ENCODE measurements at places on chromosomes 4 and X.

GRCh38 chrX:17488036-17488435 is 113.0 kb downstream of the NHS start:
- H3K4me3 ChIP-seq = no peak overlapping the region
- peaks cover 11% of the 10 kb centered on the region for H3K4me1 ChIP-seq
- no peaks in the 10 kb centered on the region for H3K27me3 ChIP-seq
- H3K36me3 ChIP-seq = peaks cover 6% of the 10 kb centered on the region
- no peak for DNase-seq
- no peak overlapping the region for H3K27ac ChIP-seq

DNA sequence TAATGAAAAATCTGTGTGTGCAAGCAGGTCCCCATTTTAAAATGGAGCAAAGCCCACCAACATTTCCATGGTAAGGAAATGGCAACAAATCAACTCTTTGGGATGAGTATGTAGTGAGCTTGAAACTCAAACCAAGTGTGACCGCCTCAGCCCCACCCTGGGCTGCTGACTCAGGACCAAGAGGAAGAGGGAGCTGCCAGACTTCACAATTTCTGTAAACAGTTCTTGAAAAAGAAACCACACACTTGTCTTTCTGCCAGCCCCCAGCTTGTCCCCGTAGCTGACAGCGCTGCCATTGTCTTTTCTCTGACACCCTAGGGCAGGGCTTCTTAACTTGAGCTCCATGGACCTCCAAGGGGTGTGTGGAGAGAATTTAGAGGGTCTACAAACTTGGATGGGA is 10.3 kb downstream of the RTL5 start:
- H3K27me3 ChIP-seq = peaks cover 27% of the 10 kb centered on the region
- peaks cover 13% of the 10 kb centered on the region for H3K4me1 ChIP-seq
- H3K27ac ChIP-seq = no peak overlapping the region
- no peaks in the 10 kb centered on the region for H3K36me3 ChIP-seq

GRCh38 chr4:159227984-159228383 is 125.1 kb downstream of the RAPGEF2 start:
- peak overlapping the region; percentile 82 for H3K27ac ChIP-seq
- peaks cover 4% of the 10 kb centered on the region for H3K27me3 ChIP-seq
- peaks cover 7% of the 10 kb centered on the region for H3K36me3 ChIP-seq
- peaks cover 61% of the 10 kb centered on the region for H3K4me1 ChIP-seq
- peak; percentile 52 for DNase-seq

GRCh38 chr4:85929961-85930665 is 429.7 kb downstream of the MAPK10 start:
- H3K27ac ChIP-seq = peak overlapping the region; percentile 21
- peaks cover 73% of the 10 kb centered on the region for H3K4me1 ChIP-seq
- H3K4me3 ChIP-seq = peak overlapping the region; percentile 23
- H3K36me3 ChIP-seq = no peaks in the 10 kb centered on the region
- no peaks in the 10 kb centered on the region for H3K27me3 ChIP-seq

- no peaks in the 10 kb centered on the region for H3K27me3 ChIP-seq
- H3K36me3 ChIP-seq = no peaks in the 10 kb centered on the region
- H3K4me1 ChIP-seq = peaks cover 14% of the 10 kb centered on the region
- DNase-seq = peak; percentile 7
- peak overlapping the region; percentile 54 for H3K4me3 ChIP-seq
Measured at GRCh38 chr4:149409555-149409962, 406.1 kb downstream of the IQCM start.

DNA sequence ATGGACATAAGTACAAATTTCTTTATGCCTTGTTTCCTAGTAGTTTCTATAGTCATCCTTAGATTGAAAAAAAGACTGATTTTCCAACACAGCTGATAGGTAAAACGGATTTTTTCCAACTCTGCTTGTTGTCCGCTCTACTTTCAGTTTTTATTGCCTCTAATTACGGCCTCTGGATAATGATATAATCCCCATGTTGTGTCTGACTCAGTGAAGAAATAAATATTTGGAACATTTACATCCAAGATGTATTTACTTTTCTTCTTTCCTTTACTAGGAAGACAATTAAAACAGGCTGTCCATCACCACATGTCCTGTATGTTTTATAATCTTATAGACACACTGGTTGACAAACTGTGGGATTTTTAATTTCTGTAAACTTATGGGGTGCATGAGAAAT is 6.8 kb upstream of the CXCL3 start:
- peaks cover 54% of the 10 kb centered on the region for H3K4me1 ChIP-seq
- H3K27me3 ChIP-seq = no peaks in the 10 kb centered on the region
- H3K36me3 ChIP-seq = peaks cover 19% of the 10 kb centered on the region
- no peak for DNase-seq
- peak overlapping the region; percentile 69 for H3K27ac ChIP-seq

DNA sequence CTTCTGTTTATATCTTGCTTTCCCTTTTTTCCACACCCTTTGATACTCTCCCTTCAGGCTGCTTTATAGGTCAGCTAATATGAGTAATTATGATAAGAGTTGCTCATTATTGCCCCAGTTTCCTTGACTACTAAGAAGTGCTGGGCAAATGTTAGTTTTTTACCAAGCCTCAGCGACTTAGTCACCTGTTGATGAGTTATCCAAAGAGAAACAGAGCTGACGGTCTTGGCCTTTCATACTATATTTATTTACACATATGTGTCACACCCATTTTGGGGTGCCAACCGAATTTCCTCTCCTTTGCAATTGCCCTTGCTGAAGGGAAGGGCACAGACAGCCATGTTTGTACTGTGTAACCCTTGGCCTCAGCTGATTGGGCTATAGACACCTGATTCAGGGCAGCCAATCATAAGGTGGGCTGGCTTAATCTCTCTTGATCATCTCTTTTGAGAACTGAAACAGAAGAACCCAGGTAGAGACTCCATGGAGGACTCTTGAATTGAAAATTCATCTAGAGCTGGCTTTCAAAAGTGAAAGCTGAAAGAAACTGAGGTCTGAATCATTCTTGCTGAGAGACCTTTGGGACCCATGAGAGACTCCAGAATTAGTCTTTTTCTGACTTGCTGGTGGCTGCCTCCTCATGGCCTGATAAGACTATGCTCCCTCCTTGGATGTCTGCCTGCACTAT is 111.7 kb upstream of the RPS6KA3 start:
- no peak overlapping the region for H3K27ac ChIP-seq
- H3K4me1 ChIP-seq = peaks cover 14% of the 10 kb centered on the region
- H3K36me3 ChIP-seq = no peaks in the 10 kb centered on the region
- DNase-seq = peak; percentile 4

- DNase-seq = no peak
- no peaks in the 10 kb centered on the region for H3K27me3 ChIP-seq
- no peaks in the 10 kb centered on the region for H3K36me3 ChIP-seq
- H3K4me1 ChIP-seq = peaks cover 4% of the 10 kb centered on the region
- H3K27ac ChIP-seq = no peak overlapping the region
Measured at GRCh38 chr4:42417550-42417949, 20.3 kb downstream of the SHISA3 start.

GRCh38 chr4:19615086-19615689 is 636.5 kb upstream of the SLIT2 start:
- H3K4me3 ChIP-seq = no peak overlapping the region
- DNase-seq = no peak
- H3K27me3 ChIP-seq = no peaks in the 10 kb centered on the region
- H3K27ac ChIP-seq = no peak overlapping the region
- no peaks in the 10 kb centered on the region for H3K4me1 ChIP-seq

DNA sequence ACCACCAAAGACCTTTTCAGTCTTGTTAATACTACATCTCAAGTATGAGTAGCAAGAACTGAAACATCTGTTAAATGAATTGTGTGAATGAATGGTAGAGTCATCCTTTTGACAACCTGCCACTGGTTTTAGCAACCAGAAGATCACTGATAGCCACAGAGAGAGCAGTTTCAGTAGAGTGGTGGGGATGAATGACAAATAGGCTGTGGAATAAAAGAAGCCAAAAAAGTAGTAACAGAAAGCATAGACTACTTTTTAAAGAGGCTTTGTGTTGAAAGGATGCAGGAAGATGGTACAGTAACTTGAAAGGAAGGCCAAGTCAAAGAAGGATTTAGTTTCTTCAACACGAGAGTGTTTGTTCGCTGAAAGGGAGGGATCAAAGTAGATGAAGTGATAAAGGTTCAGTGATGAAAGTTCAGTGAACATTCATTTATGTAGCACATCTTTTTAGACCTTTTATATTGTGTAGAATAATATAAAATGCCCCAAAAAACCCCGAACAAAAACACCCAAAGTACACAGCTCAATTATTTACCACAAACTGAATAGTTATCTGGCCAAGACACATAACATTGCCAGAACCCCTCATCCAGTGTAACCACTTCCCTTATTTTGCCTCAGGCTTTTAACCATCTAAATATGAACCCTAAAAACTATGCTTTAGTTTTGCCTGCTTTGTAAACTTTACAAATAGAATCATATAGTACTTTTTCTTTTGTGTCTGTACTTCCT is 40.1 kb upstream of the EIF1AX start:
- no peak overlapping the region for H3K4me3 ChIP-seq
- H3K27ac ChIP-seq = no peak overlapping the region
- H3K27me3 ChIP-seq = no peaks in the 10 kb centered on the region
- no peaks in the 10 kb centered on the region for H3K4me1 ChIP-seq

GRCh38 chrX:133602881-133603280 is 187.6 kb upstream of the GPC4 start:
- H3K27me3 ChIP-seq = no peaks in the 10 kb centered on the region
- no peaks in the 10 kb centered on the region for H3K4me1 ChIP-seq
- DNase-seq = no peak

GRCh38 chr4:56733352-56733751 is 52.3 kb upstream of the HOPX start:
- no peak overlapping the region for H3K4me3 ChIP-seq
- no peak overlapping the region for H3K27ac ChIP-seq
- peaks cover 2% of the 10 kb centered on the region for H3K4me1 ChIP-seq
- H3K27me3 ChIP-seq = peaks cover 24% of the 10 kb centered on the region

GRCh38 chr4:173057442-173057841 is 111.2 kb upstream of the GALNT7 start:
- no peak overlapping the region for H3K4me3 ChIP-seq
- H3K36me3 ChIP-seq = no peaks in the 10 kb centered on the region
- peaks cover 4% of the 10 kb centered on the region for H3K27me3 ChIP-seq
- H3K4me1 ChIP-seq = 0 out of 2 replicates have a peak, but pooled peaks cover 6% of the 10 kb centered on the region
